ENCODE measurements at places on chromosomes 16 and 17.
A peak's percentile ranks its signal among the peaks of the same experiment; 100 is the strongest.

GRCh38 chr16:73768786-73769203 lies 527.8 kb upstream of the PSMD7 start:
- DNase-seq = no peak

- DNase-seq = no peak
Measured at GRCh38 chr17:83098241-83099085, 19.1 kb downstream of the METRNL start.

GRCh38 chr17:76714822-76715495 lies 4.2 kb upstream of the MXRA7 start:
- DNase-seq = peak; percentile 67

DNA sequence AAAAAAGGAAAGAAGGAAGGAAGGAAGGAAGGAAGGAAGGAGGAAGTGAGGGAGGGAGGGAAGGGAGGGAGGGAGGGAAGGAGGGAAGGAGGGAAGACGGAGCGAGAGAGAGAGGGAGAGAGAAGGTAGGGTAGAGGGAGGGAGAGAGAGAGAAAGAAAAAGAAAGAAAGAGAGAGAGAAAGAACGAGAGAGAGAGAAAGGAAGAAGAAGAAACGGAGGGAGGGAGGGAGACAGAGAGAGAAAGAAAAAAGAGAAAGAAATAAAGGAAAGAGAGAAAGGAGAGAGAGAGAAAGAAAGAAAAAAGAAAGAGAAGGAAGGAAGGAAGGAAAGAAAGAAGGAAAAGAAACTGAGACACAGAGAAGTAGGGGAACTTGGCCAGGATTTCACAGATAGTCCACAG lies 8.4 kb upstream of the SLC6A2 start:
- DNase-seq = no peak

DNA sequence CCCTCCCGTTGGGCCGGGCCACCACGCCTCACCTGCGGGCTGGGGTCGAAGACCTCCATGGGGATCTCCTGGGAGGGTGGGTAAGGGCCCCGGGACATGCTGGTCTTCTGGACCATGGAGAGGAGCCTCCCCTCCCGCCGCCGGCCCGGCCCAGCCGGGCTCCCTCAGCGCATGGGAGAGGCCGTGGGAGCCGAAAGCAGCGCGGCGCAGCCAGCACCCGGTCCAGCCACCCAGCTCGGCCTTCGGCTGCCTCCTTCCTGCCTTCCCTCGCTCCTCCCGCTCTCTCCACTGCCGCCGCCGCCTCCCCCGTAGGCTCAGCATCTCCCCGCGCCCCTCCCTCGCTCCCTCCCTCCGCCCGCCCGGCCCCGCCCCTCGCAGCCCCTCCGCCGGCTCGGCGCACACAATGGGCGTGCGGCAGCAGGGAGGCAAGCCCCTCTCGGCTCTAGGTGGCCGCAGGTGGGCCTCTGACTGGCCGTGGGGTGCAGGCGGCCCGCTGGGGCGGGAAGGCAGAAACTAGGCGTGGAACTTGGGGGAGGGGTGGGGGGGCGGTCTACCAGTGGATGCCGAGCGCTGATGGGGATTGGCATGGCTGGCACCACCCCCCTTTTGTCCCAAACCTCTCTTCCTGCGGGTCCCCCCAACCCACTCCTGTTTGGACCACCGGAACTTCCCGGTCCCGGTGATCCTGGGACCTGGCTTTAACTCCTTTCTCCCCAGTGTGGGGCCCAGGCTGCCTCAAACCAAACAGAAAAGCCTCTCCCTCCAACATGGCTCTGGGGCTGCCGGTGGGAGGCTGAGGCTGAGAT lies at the start of gene CACNB1:
TSS of gene CACNB1 (minus strand) at position 290 of the 806 bp plus-strand sequence. CDS start at position 116, 174 bp downstream.
- DNase-seq = peak; percentile 49

- DNase-seq = no peak
Measured at GRCh38 chr16:66717112-66717675, 20.7 kb upstream of the CMTM4 start.

- DNase-seq = no peak
Measured at GRCh38 chr17:47981462-47981861, 10.5 kb downstream of the CDK5RAP3 start.

GRCh38 chr17:14121952-14122351 lies 52.6 kb downstream of the COX10 start:
- DNase-seq = no peak
